AG10803 (cell line): ENCODE measurements at places on chromosomes 6 and 20.

GRCh38 chr6:52579006-52579660, 2.3 kb upstream of the TRAM2 start:
- no peak for DNase-seq

GRCh38 chr20:58106143-58106750, 122.2 kb downstream of the ANKRD60 start:
- DNase-seq: no peak

DNA sequence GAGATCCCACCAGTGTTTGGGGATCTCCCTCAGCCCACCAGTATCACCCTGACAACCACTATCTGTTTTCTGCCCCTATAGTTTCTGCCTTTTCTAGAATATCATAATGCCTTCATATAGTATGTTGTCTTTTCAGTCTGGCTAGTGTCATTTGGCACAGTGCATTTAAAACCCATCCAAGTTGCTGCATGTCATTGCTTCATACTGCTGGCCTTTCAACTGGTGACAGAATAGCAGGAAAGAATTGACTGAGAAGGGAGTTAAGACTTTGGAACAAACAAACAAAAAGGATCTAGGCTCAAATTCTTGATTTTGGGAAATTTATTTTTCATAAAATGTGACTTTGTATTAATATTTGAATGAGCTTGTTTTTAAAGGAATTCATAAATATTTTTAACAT, 4.5 kb downstream of the LMBRD1 start:
- no peak for DNase-seq

DNA sequence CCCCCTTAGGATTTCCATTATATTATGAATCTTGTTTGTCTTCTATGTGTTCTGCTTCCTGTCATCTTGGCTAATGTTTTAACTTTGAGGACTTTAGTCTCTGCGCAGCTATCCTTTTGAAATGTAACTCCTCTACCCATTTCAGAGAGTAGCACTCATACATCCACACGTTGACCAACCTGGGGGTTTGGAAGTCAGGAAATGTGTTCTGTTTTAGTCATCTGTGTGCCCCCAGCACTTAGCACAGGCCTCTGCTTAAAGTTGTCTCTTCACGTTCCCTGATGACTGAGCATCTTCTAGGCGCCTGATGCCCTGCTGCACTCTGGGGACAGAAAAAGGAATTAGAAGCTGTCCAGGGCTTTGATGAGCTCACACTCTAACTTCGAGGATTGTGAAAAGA, 47.9 kb downstream of the HMGN3 start:
- no peak for DNase-seq

DNA sequence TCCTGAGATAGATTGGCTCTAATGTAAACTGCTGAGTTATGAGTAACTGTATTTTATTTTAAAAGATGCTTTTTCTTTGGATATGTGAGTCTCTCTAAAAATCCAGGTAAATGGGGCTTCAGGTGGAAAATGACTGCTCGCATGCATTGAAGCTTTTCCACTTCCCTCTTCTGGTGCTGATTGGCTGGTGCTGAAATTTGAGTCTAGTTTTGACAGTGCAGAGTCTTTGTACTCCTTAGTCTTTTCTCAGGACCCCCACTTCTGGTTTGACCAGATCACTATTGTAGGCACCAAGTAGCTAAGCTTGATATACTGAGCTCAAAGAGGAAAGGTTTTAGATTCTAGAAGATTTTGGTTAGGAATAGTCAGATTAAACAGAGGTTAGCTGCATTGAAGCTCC, 60.7 kb upstream of the TULP4 start:
- DNase-seq: no peak

GRCh38 chr6:101626269-101626668, 232.8 kb downstream of the GRIK2 start:
- DNase-seq: no peak

DNA sequence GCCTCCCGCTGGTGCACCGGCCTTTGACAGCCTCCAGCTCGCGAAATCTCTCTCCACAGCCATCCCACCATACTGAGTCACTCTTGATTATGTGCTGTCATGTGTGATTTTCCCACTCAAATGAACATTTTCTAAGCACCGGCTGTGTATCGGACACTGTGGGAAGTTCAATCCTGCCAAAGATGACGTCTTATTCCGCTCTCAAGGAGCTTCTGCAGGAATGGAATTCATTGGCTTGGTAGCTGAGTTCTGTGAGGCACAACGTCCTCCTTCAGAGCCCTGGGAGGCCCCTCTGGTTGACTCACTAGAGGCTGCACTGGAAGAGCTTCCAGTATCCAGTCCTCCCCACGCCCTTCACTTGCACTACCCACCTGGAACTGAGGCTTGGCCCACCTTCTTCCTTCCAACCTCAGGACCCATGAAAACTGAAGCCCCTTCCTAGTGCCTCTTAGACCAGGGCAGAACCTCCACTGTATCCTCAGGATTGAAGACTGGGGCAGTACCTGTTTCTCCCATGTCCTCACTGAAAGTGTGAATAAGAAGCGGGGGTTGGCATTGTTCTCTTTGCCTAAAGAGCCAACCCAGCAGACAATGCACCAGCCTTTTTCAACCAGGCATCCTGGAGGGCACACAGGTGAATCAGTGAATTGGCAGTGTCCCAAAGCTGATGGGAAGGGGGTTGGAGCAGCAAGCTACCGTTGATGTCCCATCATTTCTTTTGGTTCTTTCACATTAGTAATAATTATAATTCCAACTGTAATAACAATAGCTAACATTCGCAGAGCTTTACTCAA, 1.7 kb downstream of the UNC5CL start:
- no peak for DNase-seq

- no peak for DNase-seq
Observed at GRCh38 chr20:56517211-56517610, 7.3 kb upstream of the FAM209A start.

DNA sequence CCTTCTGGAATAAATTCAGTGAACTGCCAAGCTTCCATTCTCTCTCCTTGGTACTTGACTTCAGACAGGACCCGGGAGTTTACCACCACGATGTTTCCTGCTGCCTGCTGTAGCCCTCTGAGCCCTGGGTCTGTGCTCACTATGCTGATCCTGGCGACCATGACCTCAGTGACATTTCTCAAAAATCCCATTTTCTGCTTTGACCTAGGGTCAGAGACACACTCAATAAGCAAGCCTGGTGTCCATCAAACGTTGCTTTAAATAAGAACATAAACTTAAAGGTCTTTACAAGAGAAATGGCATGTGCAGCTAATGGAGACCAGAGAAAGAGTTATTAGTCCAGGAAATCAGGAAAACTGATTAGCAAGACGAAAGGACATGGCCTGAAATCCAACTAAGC, 509.7 kb upstream of the SULF2 start:
- no peak for DNase-seq

DNA sequence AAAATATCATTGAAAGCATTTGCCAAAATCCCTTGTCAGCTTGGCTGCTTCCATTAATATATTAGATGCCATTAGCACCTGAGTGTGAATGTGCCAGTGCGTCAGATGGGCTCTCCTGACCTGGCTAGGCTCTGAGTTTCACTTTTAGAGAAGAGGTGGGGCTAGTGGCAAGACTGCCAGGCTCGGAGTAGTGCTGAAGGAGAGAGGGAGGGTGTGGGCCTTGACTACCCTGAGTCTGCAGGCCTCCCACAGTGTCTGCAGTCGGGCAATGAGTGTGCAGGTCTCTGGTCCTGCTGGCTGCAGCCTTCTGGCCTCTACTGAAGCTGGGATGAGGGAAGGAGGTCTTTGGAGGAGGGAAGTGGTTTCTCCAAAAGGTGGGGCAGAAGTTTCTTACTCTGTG, 34.6 kb upstream of the PNPLA1 start:
- DNase-seq: no peak

DNA sequence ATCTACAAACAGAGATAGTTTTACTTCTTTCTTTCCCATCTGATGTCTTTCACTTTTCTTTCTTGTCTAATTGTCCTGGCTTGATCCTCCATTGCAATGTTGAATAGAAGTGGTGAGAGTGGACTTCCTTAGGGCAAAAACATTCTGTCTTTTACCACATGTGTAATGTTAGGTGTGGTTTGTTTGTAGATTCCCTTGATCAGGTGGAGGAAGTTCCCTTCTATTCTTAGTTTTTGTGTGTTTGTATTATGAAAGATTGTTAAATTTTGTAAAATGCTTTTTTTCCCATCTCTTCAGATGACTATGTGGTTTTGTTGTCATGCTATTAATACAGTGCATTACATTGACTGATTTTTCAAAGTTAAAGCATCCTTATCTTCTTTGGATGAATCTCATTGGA, 41.6 kb upstream of the DUSP22 start:
- DNase-seq: no peak

GRCh38 chr6:24949020-24949569, 13.3 kb upstream of the RIPOR2 start:
- no peak for DNase-seq

GRCh38 chr6:83958241-83958685, 75.3 kb upstream of the MRAP2 start:
- peak; percentile 12 for DNase-seq

DNA sequence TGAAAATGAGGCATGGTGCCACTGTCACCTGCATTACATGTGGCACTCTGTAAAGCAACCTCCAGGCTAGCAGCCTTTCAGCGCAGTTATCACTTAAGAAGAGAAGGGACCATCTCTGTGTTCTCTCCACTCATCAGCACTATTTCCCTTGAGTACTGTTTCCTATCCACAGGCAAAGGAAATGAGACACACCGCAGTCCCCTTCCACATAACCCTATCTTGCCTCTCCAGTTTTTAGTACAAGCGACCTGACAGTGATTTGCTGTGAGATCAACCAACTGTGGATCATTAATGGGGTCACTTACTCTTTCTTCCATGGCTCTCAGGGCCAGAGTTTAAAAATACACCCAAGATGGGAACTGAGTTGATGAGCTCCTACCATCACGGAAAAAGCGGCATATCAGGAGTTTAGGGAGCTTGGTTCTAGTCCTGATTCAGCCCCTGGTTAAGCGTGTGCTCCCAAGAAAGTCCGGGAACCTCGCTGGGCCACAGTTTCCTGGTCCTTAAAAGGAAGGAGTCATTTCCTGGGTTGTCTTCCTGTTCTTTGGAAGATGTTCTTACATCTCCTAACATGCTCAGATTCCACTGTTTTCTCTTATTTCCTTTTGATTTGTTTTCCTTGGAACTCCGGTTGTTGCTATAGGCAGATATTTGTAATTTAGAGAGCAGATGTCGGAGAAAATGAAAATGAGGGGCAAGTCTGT, 27.3 kb downstream of the PRDM1 start:
- no peak for DNase-seq

DNA sequence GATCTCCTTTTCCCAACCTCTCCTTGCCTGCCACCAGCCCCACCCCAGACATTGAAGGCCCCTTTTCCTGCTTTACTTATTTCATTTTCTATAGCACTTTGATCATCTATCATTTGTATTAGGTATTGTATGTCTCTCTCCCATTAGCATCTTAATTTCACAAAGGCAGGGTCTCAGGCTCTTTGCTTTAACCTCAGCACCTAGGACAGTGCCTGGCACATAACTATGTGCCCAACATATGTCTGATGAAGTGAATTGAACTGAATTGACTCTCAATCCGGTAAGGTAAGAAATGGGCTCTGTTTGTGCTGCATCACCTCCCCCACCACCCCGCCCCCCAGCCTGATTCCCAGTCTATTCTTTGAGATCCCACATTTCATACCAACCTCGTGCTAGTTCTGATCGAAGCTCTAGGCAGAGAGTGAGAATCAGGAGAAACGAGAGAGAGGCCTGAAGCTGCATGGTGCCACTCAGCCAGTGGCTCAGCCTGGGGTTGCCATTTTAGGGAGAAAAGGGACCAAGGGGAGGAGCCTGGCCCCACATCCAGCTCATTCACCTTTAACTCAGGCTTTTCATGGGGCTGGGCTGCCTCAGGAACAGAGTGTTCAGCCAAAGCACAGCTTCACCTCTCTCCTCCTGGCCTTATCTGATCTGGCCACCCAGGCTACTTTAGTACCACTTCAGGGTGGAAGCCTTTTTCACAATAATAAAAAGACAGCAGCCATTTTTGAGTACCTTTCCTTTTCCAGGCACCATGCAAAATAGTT, at the start of gene SPINT3:
Gene SPINT3, minus strand, starts transcription at position 476 of the 767 bp plus-strand sequence. Its CDS starts 14 bp downstream, at position 462.
- DNase-seq: no peak

GRCh38 chr6:108888745-108889144, 40.5 kb downstream of the ARMC2 start:
- DNase-seq: no peak

- no peak for DNase-seq
Observed at GRCh38 chr6:92354270-92354829, 1065.0 kb downstream of the EPHA7 start.

DNA sequence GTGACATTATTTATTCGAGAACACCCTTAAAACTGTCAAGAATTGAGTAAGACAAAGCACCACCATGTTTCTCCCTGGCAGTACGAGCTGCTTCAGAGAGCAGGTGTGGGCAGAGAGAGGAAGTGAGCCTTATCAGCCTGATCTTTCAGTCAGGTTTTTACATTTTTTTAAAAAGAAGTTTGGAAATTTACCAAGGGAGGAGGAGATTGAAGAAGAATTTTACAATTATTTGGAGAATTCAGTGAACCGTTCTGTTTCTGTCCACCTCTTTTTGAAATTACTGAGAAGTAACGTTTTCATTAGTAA, 75.5 kb downstream of the ZDHHC14 start:
- no peak for DNase-seq

GRCh38 chr20:60977901-60978300, 274.2 kb upstream of the CDH4 start:
- DNase-seq: no peak

- DNase-seq: peak; percentile 54
Observed at GRCh38 chr6:42440778-42441696, 10.7 kb downstream of the TRERF1 start.

DNA sequence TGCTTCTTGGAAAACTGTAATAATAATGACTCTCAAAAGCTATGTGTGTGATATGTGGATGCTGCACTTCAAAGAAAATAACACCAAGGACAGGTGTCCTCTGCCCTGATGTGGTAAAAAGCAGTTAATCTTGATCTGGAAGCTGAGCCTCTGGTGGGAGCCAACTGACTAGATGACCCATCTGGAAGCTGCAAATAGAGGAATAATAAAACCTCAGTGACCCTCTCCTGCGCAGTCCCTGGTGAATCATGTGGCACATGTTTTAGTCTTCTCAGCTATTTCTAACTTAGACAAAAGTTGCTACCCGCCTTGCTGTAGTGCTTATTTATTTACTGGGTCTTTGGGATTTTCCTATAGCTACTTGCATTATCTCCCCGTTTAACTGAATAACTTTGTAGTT, 47.3 kb downstream of the TP53INP2 start:
- DNase-seq: no peak

- DNase-seq: no peak
Observed at GRCh38 chr6:44224965-44225305, 1.5 kb downstream of the SLC29A1 start.

GRCh38 chr20:46020555-46020954, 8.5 kb upstream of the SLC12A5 start:
- DNase-seq: no peak

DNA sequence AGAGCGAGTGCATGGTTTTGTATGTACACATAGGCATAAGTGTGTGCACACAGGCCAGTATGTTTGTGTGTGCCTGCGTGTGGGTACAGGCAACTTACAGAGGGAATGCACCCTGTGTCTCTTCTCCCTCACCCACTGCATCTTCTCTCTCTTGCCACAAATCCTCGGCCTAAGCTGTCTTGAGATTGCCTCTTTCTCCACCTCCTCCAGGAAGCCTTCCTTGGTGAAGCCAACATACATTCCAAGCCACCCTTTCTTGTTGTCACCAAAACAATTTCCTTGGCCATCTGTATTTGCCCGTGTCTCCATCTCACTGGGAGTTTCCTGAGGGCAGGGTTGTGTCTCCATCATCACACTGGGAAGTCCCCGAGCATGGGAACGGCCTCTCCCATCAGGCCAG, 29.8 kb upstream of the MLN start:
- no peak for DNase-seq
